ENCODE measurements at places on chromosomes 5 and 9. TPM values are rescaled to one million over a fixed set of nuclear protein-coding genes. Genes with fewer than 3 reads are reported as not detected.

QRFP gene
- total RNA-seq = not detected

TEX48 gene
- total RNA-seq = not detected

ZBED3 gene
- total RNA-seq = 7.7 TPM

MUSK gene
- 0.37 TPM for total RNA-seq

GKAP1 gene
- total RNA-seq = 18.9 TPM

HSPB3 gene
- total RNA-seq = not detected

PSD2 gene
- 0.46 TPM for total RNA-seq

SLC36A2 gene
- not detected for total RNA-seq

CCNG1 gene
- 76.1 TPM for total RNA-seq

PRDM9 gene
- total RNA-seq = not detected

ADAMTSL1 gene
- 4.4 TPM for total RNA-seq

AGPAT2 gene
- 515 TPM for total RNA-seq

CCIN gene
- 0.65 TPM for total RNA-seq

PCDHB11 gene
- total RNA-seq = 1.8 TPM

CAMK4 gene
- total RNA-seq = 0.65 TPM

YIPF5 gene
- 45.7 TPM for total RNA-seq

GLRA1 gene
- not detected for total RNA-seq

PAPPA gene
- 9.6 TPM for total RNA-seq

BSPRY gene
- not detected for total RNA-seq

All from omental fat pad (tissue), 4 donors.